DMS 273 treated with DMSO at 0.1 percent for 48 hours (cell line): ENCODE measurements at places on chromosomes 12 and 14.

- DNase-seq: no peak
These were observed 63.2 kb downstream of the ATP2B1 start for GRCh38 chr12:89645434-89645833.

DNA sequence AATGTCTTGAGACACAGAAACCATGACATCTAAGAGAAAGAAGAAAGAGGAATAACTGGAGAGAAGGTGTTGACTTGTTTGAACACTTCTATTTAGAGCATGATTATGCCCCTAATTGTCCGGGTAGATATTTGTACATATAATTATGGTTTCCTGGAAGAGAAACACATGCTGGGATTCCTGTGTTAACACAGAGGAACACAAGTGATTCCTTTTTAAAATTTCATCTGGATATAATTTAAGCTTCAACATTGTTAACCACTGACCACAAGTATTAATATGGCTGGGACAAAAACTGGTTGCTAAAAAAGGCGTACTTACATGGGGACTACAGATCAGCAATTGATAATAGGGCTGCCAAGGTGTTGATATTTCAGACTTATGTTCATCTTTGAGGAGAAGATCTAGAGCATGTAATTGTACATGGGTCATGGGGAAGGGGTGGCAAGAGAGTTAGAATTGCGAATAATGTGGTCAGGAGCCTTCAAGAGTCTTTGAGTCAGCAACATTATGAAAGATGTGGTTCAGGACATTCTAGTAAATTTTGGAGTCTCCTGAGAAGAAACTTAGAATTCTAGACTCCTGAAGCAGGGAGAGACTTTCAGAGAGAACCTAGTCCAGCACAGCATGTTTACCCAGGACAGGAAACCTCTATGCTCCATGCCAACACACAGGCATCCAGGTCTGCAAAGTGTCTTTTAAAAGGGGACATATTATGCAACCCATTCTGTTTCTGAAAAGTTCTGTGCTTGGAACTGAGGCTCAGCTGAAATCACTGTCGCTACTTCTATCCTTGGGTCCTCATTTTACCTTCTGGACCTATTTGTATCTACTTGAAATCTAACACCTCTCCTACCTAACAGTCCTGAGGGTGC, 56.5 kb downstream of the SLC38A1 start:
- DNase-seq: no peak

DNA sequence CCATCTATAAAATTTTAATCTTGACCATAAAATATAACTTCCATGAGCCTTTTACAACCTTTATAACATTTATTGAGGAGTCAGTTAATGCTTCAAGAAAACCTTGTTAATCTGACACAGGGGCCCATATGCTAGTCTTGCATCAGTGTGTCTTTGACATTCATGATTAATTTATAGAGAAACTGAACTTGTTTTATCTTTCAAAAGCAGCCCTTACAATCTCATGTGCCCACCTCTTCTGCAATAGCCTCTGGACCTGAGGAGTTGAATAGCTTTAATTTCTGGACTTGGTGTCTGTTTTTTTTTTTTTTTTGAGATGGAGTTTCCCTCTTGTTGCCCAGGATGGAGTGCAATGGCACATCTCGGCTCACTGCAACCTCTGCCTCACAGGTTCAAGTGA, 8.6 kb upstream of the LPCAT3 start:
- no peak for DNase-seq

DNA sequence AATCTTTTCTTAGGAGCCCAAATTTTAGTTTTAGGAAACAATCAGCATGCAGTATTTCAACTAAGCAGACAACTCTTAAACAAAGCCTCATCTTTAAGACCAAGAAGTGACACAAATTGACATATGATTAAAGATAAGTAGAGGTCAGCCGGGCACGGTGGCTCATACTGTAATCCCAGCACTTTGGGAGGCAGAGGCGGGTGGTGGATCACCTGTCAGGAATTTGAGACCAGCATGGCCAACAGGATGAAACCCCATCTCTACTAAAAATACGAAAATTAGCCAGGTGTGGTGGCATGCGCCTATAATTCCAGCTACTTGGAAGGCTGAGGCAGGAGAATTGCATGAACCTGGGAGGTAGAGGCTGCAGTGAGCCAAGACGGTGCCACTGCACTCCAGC, 35.8 kb downstream of the BLTP3B start:
- DNase-seq: no peak

- no peak for DNase-seq
These were observed 318.4 kb upstream of the ATP2B1 start for GRCh38 chr12:90027041-90027440.

DNA sequence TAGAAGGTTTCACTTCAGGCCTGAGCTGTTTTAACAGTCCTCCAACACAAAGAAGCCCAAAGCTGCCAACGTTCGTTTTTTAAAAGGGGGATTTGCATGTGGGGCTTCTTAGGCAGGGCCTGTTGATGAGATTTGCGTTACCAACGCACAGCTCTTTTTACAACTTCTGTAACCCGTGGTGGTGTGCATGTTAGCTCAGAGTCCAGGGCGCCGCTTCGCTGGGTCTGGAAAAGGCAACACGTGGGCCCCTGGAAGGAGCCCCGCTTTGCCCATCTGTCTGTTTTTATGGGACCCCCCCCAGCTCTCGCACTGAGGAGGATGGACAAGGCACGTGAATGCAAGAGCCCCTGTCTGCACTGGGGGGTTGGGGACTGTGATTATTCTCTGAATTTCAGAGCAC, 84.0 kb downstream of the ESR2 start:
- DNase-seq: no peak
